ENCODE measurements at places on chromosomes 3 and 15.

GRCh38 chr3:108722724-108723123 lies 34.5 kb downstream of the RETNLB start:
- no peak for DNase-seq

GRCh38 chr3:70982700-70983140 lies 600.8 kb downstream of the FOXP1 start:
- peak; percentile 68 for DNase-seq

- DNase-seq, result no peak
Measured at GRCh38 chr3:3038201-3038991, 71.8 kb downstream of the IL5RA start.

- no peak for DNase-seq
Measured at GRCh38 chr15:48935236-48935635, 28.5 kb downstream of the SHC4 start.

- DNase-seq, result no peak
Measured at GRCh38 chr15:53658827-53659555, 100.5 kb downstream of the WDR72 start.

DNA sequence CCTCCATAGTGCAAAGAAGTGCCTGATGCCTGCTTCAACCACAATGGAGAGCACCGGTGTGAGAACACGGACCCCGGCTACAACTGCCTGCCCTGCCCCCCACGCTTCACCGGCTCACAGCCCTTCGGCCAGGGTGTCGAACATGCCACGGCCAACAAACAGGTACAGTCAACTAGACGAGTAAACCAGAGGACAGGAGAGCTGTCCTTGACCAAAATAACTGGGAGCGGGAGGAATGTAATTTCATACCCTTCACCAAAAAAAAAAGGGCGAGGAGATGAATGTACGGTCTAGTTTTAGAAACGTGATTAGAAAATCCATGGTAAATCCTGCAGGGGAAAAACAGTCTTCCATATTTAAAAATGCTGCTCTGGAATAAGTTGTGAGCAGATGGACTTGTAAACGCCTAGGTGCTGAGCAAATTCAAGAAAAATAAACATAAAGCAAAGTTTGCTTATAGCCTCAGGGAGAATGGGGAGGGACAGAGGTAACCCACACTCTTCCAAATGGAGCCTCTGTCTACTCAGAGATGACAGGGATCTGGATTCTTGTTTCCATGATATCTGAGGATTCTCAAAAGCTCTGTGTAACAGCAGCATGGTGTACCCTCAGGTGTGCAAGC lies 8.4 kb downstream of the THBS1 start:
- DNase-seq, result no peak

DNA sequence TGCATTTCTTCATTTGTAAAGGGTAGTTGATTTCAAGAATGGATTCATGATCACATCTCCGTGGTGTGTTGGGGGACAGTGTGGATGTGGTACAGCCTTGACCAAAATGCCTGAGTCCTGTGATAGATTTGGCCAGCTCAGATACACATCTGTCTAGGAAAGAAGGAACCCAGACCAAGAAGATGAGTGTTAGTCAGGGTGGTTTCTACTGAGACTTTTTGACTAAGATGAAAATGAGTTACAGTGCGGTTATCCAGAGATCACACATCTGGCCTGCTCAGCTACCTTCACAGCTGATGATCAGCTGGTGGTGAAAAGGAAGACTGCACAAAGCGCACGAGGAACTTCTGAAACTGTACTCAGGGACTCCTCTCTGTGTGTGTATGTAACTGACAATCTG lies 68.0 kb downstream of the FNDC3B start:
- DNase-seq, result no peak

DNA sequence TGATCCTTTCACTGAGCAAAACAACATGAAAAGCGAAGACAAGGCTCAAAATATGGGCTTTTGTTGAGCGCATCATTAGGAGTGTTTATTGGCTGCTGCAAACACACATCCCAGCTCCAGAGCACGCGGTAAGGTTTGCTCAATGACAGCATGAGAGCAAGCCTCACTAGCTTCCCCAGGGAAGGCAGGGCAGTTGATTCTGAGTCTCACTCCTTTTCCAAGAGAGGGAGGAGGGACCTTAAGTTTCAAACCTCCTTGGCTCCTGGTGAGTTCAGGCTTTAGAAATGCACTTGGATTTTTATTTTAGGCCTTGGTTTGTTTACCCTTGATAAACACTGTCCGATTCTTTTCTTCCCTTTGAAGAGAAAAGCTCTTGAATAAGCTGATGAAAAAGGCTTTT lies 69.1 kb upstream of the CACNA2D3 start:
- DNase-seq, result no peak

GRCh38 chr3:156681002-156681401 lies 6.6 kb downstream of the TIPARP start:
- DNase-seq, result no peak

DNA sequence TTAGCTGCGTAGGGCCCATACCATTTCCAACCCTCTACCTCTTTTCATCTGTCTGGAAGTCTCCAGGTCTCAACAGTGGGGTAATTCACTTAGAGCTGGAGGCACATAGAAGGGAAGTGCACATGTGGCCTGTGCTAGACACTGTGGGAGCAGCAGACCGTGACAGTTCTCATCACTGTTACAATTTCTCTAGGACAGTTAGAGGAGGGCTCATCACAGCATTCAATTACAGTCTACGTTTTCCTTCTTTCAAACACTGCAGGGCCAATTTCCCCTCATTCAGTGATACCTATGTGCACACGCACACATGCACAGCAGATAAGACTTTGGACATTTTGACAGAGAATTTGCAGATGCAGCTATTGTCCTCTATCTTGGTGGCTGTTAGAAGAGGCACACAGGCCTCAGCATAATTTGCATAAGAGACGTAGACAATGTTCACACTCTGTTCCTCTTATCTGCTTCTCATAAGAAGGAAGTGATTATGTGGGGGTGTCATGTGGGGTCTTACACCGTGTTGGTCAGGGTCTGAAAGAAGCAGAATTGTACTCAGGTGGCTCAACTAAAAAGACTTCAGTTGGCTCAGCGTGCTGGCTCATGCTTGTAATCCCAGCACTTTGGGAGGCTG lies 12.6 kb upstream of the HRG start:
- DNase-seq, result no peak

DNA sequence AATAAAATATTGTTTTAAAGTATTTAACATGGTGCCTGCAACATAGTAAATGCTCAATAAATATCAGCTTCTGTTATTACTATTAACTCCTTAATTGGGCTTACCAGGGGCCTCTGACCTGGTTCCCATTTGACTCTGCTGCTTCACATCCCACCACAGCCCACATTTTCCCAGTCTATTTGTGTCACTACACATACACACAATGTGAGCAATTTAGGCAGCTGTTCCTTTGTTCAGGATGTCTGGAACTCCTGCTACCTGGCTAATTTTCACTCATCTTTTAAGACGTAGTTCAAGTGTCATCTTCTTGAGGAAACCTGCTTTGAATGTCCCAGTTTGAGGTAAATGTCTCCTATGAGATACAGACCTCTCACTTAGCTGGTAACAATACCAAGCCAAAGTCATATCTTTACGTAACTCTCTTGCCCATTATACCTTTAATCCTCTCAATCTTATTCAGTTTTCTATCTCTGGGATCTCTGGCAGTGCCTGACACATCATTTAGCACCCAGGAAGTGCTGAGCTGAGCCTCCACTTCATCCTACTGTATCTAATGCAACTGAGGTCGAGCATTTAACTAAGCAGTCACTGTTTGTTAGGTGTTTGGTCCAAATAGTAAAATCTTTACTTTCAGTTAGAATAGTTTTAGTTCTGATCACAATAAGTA lies 4.4 kb downstream of the TGFBR2 start:
- DNase-seq, result no peak

- DNase-seq, result no peak
Measured at GRCh38 chr3:182412066-182412465, 381.2 kb upstream of the ATP11B start.

DNA sequence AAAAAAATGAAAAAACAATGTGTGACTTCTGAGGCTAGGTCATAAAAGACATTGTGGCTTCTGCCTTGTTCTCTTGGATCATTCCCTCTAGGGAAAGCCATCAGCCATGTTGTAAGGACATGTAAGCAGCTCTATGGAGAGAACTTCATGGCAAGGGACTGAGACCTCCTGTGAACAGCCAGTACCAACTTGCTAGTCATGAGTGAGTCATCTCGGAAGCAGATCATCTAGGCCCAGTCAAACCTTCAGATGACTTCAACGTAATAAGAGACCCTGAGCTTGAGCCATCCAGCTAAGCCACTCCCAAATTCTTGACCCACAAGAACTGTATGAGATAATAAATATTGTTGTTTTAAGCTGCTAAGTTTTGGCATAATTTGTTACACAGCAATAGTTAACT lies 4.9 kb downstream of the MON1A start:
- no peak for DNase-seq

- no peak for DNase-seq
Measured at GRCh38 chr15:64288999-64289398, 67.0 kb downstream of the CSNK1G1 start.

DNA sequence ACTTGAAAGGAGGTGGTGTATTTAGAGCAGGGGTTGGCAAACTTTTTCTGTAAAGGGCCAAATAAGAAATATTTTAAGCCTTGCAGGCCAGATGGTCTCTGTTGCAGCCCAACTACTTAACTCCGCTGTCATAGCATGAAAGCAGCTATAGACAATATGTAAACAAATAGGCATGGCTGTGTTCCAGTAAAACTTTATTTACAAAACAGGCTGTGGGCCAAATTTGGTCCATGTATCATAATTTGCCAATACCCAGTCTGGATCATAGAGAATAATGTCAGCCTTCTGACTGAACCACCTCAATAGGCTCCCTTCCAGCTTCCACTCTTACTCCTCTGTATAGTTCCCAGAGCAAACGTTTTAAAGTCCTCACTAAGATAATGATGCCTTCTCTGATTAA lies 638.8 kb upstream of the CFAP20DC start:
- no peak for DNase-seq

DNA sequence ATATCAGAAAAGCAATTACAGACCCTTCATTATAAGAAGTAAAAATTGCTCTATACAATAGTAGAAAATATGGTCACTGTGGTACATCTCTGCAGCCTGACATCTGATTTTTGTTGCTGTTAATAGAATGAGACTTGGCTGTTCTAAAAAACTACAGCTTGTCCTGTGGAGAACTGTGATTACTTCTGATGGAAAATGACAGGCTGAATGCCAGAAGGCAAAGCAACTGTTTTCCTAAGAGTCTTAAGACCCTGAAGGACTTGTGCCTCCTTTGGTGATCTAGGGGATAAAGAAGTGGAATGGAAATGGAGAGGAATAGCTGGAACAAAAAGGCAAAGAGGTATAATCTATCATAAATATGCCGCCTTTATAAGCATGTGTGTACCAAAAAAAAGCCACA lies 314.8 kb downstream of the BCHE start:
- DNase-seq, result no peak

DNA sequence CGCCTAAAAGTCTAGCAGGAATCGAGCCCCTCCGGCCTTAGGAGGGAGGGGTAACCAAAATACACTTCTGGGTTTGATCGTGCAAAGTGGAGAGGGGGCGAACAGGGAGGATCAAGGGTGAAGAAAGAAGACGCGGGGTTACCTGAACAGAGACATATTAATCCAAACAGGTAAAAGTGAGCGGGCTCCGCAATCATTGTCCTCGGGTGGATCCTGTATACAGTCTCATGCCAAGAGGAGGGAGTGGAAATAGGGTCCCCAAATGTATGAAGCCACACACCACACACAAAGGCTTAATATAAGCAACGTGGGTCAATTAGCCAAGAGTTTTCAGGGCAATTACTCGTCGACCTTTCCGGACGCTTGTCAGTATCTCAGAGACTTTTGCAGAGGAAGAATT lies 749.5 kb downstream of the ROBO1 start:
- no peak for DNase-seq

DNA sequence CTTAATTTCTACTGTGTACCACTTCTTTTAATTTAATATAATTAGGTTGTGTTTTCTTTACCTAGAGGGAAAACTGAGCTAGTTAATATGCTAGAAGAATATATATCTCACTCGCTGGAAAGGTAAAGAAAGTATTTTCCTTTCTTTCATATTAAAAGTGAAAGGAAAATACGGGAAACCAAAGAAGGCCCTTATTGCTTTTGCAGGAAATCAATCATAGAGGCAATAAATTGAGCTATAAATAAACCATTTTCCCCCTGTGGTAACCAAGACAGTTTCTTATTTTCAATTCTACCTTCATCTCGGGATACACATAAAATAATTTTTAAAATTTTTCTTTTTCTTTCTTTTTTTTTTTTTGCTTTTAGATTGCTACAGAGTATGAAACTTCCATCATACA lies 101.6 kb downstream of the CBLB start:
- DNase-seq, result no peak

GRCh38 chr15:25207369-25207768 lies 231.5 kb downstream of the UBE3A start:
- DNase-seq, result no peak

DNA sequence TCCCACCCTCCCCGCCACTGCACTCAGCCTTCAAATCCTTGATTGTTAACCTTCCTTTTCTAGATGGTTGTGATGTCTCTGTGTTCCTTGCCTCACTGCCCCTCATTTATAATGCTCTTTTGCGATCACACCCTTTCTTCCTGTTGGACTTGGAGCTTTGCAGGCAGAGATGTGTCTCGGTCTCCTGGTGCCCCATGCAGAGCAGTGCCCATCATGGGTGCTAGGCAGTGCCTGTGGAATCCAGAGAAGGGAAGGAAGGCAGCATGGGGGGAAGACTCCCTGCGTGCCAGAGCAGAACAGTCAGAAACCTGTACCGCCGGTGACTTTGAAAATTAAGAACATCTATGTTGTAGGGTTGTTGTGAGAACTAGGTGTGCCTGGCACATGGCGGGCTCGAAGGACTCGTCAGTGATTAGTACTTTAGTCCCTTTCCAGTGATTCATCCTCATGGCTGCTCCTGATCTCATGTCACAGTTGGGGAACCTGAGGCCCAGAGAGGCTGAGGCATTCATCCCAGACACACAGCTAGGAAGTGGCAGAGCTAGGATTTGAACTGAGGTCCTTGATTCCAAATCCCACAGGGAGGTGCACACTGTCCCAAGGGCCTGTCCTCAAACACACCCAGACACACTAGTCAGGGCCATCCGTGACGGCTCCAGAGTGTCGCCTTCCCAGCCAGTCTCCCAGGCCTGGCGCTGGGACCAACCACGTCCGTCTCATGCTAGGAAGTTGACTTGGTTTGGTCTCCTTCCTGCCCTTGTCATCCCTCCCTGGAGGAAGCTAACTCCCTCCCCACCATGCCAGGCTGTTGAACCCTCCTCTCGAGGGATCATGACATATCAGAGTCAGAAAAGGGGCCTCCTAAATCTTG lies 58.3 kb downstream of the SMAD6 start:
- no peak for DNase-seq

GRCh38 chr3:64184621-64185020 lies 40.6 kb downstream of the PRICKLE2 start:
- DNase-seq, result no peak

GRCh38 chr3:38224357-38224756 lies 41.3 kb upstream of the SLC22A13 start:
- DNase-seq, result no peak

- DNase-seq, result no peak
Measured at GRCh38 chr3:194995922-194996321, 275.0 kb downstream of the XXYLT1 start.

GRCh38 chr3:77234004-77234403 lies 194.1 kb downstream of the ROBO2 start:
- DNase-seq, result no peak

Data from COLO829 (cell line).